ENCODE measurements at places on chromosomes 7 and 10.

- DNase-seq = no peak
Observed at GRCh38 chr10:28327491-28327880, 24.6 kb upstream of the MPP7 start.

DNA sequence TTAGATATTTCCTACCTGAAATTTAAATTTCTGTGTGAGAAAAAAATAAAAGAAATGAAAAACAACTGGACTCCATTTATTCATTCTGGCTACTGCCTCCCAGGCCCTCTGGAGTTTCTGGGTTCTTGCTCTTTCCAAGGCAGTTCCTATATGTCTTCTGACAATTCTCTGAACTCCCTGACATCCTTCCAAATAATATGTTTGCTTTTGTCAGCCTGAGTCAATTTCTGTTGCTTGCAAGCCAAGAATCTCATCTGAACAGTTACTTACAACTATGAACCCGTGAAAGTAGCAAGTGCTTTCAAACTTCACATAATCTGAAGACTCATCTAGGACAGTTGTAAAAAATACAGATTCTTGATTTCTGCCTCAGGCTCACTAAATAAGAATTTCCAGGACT is 216.7 kb upstream of the NPVF start:
- no peak for DNase-seq

DNA sequence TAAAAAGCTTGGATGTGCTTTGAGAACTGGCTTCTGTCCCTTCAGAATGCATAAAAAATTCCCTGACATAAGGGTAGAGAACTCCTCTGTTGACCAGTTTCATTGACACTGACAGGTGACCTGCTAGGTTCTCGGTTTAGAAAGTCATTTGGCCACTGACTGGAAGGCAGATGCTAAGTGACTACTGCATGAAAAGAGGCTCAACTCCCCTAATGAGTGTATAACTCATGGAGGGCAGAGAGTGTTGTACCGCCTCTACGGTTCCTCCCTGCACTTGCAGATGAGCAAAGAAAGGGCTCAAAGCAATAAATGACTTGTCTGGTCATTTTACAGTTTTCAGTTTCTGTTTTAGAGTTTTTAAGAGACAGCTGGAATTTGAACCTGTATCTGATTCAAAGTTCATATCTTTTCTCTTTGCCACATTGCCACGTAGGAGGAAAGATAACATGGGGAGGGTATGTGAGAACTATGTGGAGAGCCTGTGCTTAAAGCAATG is 2.9 kb upstream of the FGL2 start:
- no peak for DNase-seq

DNA sequence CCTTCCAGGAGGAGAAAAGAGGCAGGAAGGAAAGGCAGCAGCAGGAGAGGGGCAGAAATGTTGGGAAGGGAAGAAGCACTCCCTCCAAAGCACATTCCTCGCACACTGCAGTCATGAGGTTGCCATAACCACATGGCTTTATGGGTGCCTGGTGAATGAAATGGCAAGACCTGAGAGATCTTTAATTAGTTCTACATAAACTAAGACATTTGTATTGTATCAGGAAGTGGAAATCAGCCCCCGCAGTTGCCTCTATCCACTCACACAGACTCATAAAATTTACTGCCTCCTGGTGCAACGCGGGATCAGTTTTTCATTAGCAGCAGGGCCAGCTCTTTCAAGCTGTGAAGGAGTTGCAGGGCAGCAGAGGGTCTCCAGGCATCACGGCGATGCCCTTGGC is 106.4 kb downstream of the COL13A1 start:
- no peak for DNase-seq

- DNase-seq = no peak
Observed at GRCh38 chr10:78981970-78982281, 86.8 kb upstream of the ZMIZ1 start.

- no peak for DNase-seq
Observed at GRCh38 chr7:87580636-87581035, 20.0 kb downstream of the ABCB1 start.

DNA sequence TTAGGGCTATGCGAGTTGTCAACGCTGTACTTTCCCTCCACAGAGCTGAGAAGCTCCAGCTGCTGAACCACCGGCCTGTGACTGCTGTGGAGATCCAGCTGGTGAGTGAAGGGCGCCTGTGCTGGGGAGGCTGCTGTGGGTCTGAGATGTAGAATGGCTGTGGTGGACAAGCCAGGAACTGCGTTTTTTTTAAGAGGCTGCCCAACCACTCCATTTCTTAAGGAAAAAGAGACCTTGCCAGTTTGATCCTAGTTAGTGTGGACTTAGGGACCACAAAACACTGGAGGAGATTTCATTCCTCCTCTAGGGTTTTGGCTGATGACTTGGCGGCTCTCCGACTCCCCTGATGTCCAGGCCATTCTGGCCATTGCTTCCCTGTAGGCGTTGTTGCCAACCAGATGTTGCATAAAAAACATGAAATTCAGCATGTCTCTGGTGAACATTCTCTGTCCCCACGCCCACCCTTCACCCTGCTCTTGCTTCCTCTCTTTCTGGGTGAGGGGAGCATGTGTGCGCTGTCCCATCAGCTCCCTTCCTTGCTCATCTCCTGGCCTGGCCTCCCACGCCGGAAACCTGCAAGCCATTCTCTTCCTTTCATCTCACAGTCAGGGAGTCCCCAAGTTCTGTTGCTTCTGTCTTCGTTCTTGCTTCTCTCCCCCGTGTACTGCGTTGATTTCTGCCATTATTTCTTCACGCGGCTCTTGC is 30.9 kb downstream of the CRCP start:
- no peak for DNase-seq

- DNase-seq = no peak
Observed at GRCh38 chr7:5657901-5658300, 123.6 kb downstream of the RNF216 start.

- no peak for DNase-seq
Observed at GRCh38 chr7:88347090-88347489, 40.4 kb upstream of the STEAP4 start.

DNA sequence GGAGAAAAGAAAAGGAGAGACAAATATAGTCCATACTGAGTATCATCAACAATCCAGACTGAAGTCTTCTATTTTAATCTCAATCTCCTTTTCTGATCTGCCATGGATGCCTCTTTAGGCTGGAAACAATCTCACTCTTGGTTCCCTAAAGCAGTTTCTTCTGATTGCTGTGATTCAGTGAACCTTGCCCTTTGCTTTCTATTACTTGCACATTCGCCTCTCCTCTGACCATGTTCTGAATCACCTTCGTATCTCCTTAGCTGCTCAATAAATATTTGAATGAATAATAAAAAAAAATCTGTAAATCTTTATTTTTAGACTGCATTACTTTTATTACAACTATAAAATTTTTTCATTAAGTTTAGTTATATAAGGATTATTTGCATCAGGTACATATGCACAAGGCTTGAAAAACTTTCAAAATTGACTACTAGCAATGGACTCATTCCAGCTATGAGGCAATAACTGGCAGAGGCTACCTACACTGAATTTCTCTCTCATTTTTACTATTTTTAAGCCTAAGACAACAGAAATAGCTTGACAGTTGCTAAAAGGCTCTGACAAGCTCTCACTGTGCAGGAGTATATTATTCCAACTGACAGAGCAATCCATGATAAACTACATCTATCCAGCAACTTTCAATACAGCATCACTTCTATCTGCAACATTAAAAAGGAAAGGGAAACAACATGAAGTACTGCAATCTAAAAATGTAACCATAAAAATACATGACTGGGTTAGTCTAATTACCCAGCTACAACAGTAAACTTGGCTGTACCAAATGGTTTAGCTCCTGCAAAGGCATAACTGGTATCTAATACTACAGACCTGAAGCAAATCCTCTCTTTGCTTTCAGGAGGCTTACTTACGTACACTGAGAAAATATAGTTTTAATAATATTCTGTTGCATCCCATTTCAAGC is 25.6 kb downstream of the TM9SF3 start:
- DNase-seq = no peak

DNA sequence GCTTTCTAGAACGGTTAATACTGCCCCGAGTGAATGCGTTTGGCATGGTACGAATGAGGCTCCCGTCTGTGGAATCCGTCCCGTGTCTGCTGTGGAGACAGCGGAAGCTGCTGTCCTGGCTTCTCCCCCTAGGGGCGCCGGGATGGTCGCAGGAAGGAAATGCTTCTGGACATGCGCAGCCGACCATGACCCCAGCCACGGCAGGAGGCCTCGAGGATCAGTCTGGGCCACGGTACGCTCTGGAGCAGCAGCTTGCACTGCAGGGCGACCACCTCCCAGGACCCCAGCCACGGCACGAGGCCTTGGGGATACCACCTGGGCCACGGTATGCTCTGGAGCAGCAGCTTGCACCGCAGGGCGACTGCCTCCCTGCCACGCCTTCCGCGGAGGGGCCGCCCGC is 107.9 kb downstream of the CYTH3 start:
- DNase-seq = no peak

GRCh38 chr7:86914551-86914950 is 144.9 kb downstream of the ELAPOR2 start:
- no peak for DNase-seq

GRCh38 chr10:128322950-128323349 is 196.7 kb upstream of the MKI67 start:
- DNase-seq = no peak

DNA sequence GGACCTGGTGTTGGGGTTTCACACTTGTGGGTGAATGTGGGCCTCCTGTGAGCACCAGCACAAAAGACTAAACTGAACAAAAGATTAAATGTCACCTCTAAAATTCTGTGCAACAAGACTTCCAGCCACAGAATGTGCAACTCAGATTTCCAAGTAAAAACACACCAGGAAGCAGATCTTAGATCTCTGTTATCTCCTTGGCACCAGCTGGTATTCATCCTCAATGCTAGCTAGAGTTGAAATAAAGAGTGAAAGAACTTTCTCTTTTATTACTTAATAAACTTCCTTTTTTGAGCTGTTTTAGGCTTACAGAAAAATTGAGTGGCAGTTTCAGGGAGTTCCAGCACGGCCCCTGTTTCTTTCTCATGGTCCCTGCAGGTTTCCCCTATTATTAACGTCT is 40.2 kb downstream of the EGFR start:
- no peak for DNase-seq

All from midbrain (tissue), 1 donor.